ENCODE measurements at places on chromosomes 5 and 9. TPM values are rescaled to one million over a fixed set of nuclear protein-coding genes. Genes with fewer than 3 reads are reported as not detected.

DNA sequence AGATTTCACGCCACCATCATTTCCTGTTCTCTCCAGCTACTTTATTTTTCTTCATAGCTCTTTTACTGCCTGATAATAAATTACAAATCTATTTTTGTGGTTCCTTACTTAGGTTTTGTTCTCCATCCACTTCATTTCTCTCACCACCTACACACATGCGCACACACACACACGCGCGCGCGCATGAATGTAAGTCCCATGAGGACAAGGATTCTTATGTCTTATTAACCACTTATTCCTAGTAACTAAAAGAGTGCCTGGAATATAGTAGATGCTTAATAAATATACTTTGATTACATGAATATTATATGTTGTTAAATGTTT, 116.5 kb downstream of the TRPM6 start:
- no peak for DNase-seq

GRCh38 chr5:172617817-172618216, 23.2 kb upstream of the NEURL1B start:
- DNase-seq: no peak

The FBP1 gene
- total RNA-seq: 0.35 TPM

GRCh38 chr5:122565331-122565730, 209.5 kb upstream of the SNX2 start:
- no peak for DNase-seq

The OXCT1 gene
- 29.0 TPM for total RNA-seq

DNA sequence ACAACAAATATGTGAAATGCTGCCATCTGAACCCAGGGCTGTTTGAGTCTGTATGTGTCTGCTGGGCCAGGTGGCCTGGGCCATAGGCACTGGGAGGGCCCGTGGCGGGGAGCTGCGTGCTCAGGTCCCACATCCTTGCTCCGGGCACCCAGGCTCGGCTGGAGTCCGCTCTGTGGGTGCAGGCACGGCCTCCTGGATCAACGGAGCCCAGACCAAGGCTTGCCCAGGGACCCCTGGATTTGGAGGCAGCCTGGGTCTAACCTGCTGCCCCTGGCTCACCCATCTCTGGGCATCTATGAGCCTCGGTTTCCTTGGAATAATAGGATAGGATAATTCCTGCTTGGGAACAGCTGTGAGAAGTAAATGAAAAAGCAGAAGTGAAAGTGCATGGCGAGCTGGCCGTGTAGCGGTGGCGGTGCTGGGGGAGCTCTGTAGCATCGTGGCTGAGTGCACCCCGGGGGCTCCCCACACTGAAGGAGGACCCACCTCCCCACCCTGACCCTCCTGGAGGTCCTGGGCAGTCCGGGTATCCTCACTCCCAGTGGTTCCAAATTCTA, 1.2 kb downstream of the CDHR2 start:
- no peak for DNase-seq

DNA sequence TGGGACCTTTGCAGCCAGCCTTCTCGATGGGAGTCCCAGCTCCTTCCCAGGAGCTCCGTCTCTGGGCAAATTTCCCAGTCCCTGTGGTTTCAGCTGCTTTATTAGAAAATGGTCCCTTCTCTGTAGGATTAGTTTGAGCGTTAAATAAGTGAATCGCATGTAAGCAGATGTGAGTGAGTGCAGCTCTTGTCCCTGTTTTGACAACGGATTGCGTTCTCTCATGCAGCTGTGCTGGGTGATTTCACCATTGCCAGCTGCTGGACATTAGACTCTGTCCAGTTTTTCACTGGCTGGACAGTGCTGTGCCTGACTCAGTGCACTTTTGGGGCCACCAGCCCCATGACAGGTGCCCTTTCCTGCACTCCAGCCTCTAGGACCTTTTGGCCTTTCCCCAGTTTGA, 11.6 kb upstream of the CEL start:
- peak; percentile 81 for DNase-seq

GRCh38 chr5:111254613-111255012, 30.4 kb downstream of the CAMK4 start:
- peak; percentile 3 for DNase-seq

The ZNF300 gene
- total RNA-seq: 3.3 TPM

- no peak for DNase-seq
Measured at GRCh38 chr5:41736641-41737040, 133.6 kb downstream of the OXCT1 start.

- DNase-seq: peak; percentile 71
Measured at GRCh38 chr5:151896031-151896691, 28.5 kb downstream of the GLRA1 start.
